Activated naive CD4-positive, alpha-beta T cell treated with anti-CD3 and anti-CD28 coated beads for 36 hours (primary cell): ENCODE measurements at places on chromosomes 2 and 18.
A peak's percentile ranks its signal among the peaks of the same experiment; 100 is the strongest.

DNA sequence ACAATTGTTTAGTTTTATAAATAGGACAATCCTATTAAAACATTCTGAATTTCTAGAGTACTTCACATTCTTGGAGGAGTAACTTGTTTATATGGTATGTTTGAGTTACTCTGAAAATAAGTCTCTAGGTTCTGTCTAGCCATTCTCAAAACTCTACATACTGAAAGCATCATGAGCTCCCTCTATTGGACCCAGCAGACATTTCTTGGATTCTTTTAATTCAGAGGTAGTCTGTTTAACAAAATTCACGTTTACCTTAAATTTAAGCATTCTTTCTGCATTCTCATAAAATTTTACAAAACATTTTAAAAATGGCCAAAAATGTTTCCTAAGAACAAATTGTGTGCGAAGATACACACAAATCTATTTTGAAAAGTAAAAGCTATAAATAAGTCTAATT, 15.3 kb downstream of the SP9 start:
- no peak for DNase-seq

GRCh38 chr2:61179701-61180639, 18.0 kb downstream of the C2orf74 start:
- no peak for DNase-seq

DNA sequence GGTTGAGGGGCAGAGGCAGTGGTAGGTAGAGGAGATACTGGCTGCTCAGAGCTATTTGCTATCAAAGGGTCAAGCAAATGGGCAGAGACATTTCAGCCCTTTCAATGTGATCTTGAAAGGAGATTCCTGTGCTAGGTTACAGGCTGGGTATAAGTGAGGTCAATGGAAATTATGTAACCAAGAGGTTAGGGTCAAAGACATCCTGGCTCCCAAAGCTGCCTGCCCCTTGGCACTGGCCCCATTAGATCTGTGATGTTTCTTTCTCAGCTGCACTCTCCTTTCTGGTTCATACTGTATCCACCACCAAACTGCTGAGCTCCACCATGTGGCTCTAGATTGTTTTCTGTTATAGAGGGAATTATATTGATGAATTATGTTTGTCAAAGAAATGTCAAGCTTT, 200.4 kb downstream of the AGPS start:
- no peak for DNase-seq

- DNase-seq: no peak
Measured at GRCh38 chr2:145846982-145847381, 1327.1 kb upstream of the ZEB2 start.

DNA sequence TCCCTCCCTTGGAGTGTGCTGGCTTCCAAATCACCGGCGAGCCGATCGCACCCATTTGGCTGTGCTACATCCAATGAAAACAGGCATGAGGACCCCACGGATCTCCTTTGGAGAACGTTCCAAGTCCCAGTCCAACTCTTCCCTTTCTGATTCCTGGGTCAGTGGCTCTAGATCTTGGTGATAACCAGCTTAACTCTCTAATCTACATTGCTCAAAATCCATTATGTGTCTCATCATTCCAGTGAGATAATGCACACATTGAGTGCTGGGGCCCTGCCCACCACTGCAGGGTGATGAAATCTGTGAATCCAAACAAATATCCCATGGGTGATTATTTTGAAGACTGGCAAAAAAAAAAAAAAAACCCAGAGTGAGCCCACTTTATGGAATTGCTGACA, 232.7 kb upstream of the COPS8 start:
- DNase-seq: no peak

DNA sequence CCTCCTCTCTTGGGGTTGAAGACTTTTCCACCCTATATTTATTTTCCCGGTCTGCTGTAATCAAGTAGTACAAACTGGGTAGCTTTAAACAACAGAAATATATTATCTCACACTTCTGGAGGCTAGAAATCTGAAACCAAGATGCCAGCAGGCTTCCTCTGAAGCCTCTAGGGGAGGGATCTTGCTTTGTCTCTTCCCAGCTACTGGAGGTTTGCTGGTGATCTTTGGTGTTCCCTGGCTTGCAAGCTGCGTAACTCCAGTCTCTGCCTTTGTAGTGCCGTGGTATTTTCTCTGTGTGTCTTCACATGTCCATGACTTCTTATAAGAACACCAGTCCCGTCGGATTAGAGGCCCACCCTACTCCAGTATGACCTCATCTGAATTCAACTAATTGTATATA, 44.4 kb downstream of the MYO3B start:
- DNase-seq: no peak

DNA sequence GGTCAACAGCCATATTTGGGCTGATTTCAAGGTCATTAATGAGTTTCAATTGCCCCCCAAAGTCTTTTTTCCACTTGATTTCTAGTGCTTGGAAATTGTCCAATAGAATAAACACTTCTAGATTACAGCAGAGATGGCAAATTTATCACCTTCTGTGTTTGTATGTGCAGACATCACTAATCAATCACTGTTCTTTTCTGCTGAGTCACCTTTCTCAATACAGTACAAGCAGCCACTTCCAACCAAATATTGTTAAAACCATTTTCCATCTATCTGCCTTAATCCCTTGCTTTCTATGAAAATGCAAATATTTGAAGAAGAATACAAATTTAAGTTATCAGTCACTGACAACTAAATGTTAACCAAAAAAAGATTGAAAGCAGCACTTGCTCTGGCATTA, 40.2 kb upstream of the ZNF521 start:
- DNase-seq: no peak

DNA sequence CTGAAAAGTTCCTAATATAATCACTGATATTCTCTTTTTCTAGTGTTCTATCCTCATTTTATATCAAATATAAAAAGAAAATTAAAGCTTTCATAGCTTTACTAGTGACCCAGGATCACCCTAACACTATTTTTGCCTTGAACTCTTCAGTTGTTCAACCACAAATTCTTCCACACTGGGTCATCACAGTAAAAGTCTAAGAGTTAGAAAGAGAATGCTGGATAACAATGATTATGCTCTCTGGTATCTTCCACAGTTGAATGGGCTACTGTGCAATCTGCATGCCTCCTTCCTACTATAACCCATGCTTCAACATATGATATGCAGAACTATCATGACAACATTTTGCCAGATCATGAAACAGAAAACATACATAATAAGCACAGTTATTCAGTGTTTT, 32.3 kb downstream of the CHN1 start:
- DNase-seq: no peak

- no peak for DNase-seq
Measured at GRCh38 chr18:42514512-42514911, 559.5 kb downstream of the PIK3C3 start.

DNA sequence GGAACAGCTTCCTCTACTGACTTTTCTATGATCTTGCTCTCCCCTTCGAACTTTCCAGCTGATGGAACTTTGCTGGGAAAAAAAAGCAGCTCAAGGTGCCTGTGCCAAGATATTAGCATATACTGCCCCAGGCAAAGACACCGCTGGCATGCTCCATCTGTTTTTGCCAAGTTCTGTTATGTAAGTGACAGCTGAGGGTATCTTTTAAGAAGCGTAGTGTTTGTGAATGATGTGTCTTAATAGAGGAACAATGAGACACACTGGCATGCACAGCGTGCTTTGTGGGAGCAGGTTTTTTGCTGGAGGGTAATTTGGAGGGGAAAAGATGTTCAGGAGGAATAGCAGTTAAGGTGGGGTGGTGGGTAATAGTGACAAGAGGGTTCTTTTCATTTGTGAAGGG, 47.8 kb downstream of the SLC4A3 start:
- no peak for DNase-seq

DNA sequence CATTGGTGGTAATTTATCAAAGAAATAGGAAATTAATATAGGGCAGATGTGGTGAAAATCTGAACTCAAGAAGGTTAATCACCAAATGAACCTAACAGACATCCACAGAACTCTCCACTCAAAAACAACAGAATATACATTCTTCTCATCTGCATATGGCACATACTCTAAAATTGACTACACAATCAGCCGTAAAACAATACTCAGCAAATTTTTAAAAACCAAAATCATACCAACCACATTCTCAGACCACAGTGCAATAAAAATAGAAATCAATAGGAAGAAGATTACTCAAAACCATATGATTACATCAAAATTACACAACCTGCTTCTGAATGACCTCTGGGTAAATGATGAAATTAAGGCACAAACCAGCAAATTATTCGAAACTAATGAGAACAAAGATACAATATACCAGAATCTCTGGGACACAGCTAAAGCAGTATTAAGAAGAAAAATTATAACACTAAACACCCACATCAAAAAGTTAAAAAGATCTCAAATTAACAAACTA, 31.0 kb downstream of the RBM43 start:
- DNase-seq: no peak

- DNase-seq: no peak
Measured at GRCh38 chr2:201906777-201907562, 100.6 kb downstream of the CDK15 start.

DNA sequence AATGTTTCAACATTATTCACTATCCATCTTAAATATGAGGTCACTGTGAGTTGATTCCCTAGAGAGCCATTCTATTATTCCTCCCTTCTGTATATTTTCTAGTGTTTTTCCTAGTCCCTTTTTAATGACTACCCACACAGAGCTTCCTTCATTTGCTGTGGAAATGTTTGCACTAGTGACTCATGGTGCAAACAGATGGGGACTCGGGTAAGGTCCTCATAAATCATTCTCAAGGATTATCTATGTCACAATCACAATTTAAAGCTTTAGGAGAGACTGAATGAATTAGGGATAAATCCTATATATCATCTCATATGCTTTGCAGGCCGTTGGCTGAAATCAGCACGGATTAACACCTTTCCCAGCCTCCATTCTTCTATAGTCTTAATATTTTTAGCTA, 159.6 kb downstream of the DCC start:
- no peak for DNase-seq

GRCh38 chr2:160299540-160299939, 99.5 kb upstream of the ITGB6 start:
- peak; percentile 54 for DNase-seq

- no peak for DNase-seq
Measured at GRCh38 chr2:166494140-166494624, at the start of gene SCN7A. Gene SCN7A (minus strand): TSS chr2:166494249. CDS start chr2:166477696, 16,553 bp downstream.

GRCh38 chr2:193608451-193608850, 1413.7 kb upstream of the TMEFF2 start:
- DNase-seq: no peak

DNA sequence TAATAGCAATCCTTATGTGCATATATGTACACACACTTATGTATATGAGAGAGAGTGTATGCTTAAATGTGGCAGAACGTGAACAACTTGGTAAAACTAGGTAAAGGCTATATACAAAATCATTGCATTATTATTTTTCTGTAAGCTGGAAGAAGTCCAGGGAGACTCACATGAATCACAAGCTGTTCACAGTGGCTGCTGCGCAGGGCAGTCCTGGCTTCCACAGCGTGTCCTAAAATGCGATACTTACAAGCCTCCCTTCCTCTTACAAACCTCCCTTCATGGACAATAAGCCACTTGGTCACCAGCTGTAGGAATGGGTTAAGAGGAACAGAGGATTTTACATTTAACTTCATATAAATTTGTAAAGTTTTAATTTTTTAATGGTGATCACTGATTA, 114.9 kb upstream of the AGAP1 start:
- no peak for DNase-seq

- peak; percentile 7 for DNase-seq
Measured at GRCh38 chr18:68467957-68468356, 247.0 kb downstream of the TMX3 start.

GRCh38 chr2:164803776-164804466, 37.7 kb downstream of the COBLL1 start:
- DNase-seq: no peak

GRCh38 chr2:109479804-109480203, 134.0 kb downstream of the SEPTIN10 start:
- no peak for DNase-seq

- no peak for DNase-seq
Measured at GRCh38 chr18:46772357-46772756, 15.5 kb upstream of the ST8SIA5 start.

GRCh38 chr2:149056541-149057255, 18.2 kb downstream of the LYPD6B start:
- DNase-seq: no peak

GRCh38 chr2:66862885-66863650, 428.1 kb downstream of the MEIS1 start:
- no peak for DNase-seq

DNA sequence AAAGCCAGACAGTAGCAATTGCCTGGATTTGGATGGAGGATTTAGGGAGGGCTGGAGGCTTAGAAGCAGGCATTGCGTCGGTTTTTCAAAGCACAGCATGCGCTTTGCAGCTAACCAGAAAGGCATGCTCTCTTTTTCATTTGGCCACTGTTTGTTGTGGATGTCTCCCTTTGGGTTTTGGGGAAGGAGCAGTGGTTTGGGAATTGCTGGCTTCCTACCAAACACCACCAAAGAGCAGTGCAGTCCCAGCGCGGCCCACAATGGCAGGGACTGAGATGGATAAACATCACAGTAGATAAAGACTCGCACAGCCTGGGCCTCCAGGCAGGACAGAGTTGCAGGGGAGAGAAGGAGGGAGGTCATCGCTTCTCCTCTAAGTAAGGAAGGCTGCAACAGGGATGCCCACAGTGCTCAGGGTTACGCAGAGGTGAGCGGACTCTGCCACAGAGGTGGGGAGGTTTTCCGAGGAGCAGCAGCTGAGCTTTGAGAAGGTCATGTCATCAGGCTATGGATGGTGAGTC, 148.5 kb downstream of the MYT1L start:
- DNase-seq: no peak

- no peak for DNase-seq
Measured at GRCh38 chr2:7356909-7357584, 439.8 kb downstream of the RNF144A start.

DNA sequence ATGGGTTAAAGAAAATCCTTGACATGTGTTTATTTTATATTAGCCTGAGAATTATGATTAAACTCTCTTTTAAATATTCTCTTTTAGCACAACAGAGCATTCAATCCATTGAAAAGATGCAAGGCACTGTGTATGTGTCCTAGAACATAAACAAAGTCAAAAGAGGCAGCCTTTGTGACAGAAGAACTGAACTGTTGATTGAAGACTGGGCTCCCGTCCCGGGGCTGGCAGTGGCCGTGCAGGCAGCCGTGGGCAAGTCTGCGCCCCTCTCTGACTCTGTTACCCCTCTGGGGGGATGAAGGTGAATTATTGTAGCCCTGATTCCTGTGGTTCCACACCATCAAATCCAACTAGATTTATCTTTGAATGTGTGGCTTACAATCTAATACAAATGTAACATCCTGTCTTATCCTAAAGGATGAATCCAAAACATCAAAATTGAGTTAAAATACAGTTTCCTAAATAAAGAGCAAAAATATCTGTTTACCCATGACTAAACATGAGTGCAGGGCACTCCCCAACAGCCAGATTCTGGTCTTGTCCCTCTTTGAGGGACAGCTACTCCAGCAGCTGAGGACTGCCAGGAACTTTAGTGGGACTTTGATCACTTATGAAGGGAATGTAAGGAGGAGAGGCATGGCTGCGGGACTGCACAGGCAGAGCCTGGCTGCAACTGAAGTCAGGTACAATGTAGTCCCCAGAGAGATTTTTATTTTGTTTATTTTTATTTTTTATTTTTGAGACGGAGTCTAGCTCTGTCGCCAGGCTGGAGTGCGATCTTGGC, 37.3 kb upstream of the SH3BP4 start:
- DNase-seq: no peak
